ENCODE measurements at places on chromosomes 6 and 20. TPM values are rescaled to one million over a fixed set of nuclear protein-coding genes. Genes with fewer than 3 reads are reported as not detected.

DNA sequence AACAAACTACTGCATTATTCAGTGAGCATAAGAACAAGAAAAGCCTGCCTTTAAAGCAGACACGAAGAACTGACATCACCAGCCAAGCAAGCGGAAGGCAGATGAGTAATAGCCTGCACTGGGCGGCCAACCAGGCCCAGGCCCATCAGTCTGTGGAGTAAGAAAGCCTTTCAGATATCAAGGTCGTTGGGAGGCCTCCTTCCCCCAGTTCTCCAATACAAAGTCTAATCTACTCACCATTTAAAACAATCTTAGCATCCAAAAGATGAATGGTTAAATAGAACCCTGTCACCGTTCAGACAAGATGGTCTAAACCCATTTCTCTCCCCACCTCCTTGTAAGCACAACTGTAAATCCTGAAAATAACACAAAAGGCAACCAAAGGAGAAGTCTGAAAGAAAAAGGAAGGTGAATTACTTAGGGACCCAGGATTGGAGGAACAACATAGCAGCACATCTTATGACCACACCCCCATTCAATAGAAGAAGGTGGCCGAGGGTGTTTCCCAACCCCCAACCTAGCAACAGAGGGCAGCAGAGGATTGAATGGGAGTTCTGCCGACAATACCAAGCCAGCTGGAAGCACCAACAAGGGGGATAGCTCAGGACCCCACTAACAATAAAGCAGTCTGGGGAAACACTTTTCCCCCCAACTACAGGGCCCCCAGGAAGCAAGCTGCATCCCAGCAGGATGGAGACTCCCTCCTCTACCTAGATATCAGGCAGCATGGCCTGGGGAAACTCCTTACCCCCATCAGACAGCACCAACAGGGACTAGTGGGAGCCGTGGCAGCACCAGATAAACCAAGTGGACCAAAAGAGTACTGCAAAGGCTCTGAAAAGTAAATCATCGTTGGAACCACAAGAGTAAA is 67.9 kb downstream of the ZHX3 start:
- DNase-seq, result no peak

PRRT1 gene
- 6.1 TPM for total RNA-seq

DNA sequence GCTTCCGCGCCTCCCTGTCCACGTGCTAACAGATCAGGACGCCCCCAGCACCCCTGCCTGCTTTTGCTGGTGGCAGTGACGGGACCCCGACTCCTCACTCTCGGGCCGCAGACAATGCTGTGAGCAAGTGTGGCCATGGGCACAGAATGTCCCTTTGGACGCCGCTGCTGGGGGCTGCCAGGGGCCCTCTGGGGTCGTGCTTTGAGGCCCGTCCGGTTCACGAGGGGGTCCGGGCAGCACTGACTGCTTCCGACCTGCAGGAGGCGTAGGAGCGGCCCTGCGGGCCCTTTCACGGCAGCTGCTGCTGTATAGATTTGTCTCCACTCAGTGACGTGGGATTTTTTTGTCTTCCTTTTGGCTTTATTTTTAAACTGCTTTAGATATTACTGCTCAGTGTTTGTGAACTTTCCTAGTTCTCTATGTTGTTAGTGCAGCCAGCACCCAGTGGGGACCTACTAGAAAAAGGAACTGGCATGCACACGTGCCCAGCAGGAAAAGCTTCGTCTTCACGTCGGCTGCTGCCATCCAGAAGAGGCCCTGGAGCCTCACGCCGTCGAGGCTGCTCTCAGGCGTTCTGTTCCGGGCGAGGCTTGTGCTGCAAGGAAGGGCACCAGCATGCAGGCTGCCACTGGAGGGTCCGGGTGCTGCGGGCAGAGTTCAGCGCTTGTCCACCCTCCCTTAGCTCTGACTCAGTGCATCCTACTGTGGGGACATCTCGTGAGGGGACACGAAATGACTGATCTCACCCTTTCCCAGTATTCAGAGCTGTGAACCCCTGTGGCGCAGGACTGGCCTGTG is 21.7 kb downstream of the UCKL1 start:
- DNase-seq, result no peak

MCM8 gene
- total RNA-seq, result 3.7 TPM

DNA sequence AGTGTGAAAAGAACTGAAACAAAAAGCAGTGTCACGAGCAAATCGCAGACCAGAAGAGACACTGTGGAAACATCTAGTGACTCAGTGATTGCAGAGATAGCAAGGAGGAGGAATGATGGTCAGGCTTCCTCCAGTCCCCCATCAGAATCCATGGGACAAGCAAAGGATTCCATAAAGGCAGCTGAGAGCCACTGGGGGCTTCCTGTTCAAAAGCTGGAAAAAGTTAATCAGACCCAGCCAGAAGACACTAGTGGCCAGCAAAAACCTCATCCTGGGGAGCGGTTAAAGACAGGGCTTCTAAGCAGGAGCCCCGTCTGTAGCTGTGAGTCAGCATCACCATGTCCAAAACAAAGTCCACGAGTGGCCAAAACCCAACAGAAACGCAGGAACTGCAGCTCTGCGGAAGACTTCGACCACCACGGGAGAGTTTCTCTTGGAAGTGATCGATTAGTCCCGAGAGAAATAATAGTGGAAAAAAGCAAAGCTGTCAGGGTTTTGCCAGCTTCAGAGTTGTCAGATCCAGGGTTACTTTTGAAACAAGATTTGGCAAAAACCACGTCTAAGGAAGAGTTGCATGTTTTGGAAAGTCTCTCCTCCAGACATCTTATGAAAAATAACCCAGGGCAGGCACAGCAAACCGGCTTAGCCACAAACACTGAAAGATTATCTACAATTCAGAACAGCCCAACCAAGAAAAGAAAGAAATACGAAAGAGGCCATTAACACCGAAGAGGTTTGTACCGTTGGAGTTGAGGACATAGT is 51.0 kb downstream of the JAG1 start:
- no peak for DNase-seq

DNA sequence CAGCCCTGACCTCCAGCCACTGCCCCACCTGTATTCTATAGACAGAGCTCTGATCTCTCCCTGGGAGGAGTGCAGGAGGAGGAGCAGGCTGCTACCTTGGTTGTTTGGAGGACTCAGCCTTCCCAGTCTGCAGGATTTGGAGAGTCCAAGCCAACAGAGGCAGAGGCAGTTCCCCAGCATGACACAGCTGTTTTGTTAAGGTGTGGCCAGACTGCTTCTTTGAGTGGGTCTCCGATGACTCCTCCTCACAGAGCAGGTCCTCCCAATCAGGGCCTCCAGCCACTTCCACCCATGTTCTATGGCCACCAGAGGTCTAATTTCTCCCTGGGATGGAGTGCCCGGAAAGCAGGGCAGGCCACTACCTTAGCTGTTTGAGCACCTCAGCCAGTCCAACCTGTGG is 203.5 kb downstream of the HACE1 start:
- DNase-seq, result no peak

GRCh38 chr6:76250666-76251065 is 178.2 kb upstream of the IMPG1 start:
- DNase-seq, result no peak

SLC22A2 gene
- total RNA-seq, result not detected

DNA sequence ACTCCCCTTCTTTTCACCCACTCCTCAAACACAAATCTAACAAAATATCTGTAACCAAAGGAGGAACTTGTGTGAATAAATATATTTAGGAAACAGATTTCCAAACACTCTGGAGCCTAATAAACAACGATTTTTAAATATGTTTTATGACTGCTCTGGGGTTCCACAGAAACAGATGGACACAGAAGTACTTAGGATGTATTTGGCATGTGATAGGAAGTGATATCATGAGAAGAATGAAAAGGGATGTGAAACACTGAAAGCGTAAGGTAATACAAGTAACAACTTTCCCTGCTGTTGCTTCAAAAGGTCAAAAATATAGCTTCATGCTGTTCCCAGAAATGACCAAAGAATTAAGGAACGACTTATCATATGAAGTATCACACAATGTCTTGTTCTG is 26.1 kb upstream of the ENPP1 start:
- no peak for DNase-seq

DNA sequence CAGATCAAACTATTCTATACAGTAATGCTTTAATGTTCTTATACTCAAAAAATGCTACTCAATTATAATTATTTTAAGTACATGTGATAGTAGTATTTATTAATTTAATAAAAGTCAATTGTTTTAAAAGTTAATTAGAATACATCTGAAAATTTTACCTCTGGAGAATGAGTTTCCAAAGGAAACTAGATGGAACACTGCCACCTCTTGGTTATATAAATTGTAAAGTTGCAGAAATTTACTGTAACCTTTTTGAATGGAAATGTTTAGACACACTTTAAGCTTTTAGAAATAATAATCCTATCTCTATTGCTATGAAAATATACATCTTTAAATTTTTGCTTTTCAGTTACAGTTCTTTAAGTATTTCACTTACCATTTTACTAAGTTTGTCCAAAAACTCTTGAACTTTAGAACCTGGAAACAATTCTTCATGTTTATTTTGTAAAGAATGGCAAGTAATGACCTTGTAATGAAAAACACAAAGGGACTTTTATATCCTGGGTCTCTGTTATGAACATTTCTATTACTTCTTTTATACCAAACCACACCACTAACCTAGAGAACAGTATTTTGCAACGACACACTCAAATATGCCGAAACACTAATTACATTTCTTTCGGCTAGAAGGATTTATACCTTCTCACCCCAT is 10.9 kb upstream of the BMP5 start:
- no peak for DNase-seq

- DNase-seq, result no peak
Measured at GRCh38 chr6:57254055-57254717, 32.1 kb upstream of the RAB23 start.

DNA sequence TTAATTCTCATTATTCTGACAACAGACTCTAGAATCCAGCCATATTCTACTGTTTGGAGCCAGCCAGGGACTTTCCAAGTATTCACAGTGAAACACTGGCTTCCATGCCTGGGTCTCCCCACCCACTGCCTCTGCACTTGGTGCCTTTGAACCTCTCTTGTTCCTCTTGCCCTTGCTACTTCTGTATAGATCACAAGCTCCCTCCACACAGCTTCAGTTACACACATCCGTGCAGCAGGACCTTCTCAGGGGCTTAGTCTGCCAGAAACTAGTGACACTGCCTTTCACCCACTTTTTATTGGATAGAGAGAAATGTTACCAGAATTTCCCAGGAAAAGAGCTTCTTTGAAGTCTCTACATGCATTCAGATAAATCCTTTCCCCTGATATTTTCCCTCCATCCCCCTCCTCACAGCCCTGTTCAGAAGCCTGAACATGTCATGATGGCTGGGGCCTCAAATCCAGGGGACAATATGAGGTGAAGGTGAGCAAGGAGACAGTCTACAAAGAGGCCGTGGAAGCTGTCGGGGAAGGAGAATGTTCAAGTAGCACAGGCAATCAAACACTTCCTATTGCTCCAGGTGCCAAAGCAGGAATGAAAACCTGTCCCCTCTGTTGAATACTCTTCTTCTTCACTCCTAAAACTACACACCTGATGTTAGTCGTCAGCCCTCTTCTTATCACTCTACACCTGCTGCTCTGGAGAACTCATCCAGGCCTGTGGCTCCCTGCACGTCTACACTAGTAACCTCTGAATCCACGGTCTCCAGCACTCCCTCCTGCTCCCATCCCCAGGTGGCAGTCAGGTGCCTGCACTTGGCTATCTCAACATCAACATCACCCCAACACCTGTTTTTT is 20.2 kb upstream of the HLA-DOA start:
- DNase-seq, result no peak

All from sciatic nerve (tissue), 2 donors.